Calu3 (cell line): ENCODE measurements at places on chromosomes 6 and 20. TPM values are rescaled to one million over a fixed set of nuclear protein-coding genes. Genes with fewer than 3 reads are reported as not detected.

- H3K36me3 ChIP-seq: peaks cover 63% of the 10 kb centered on the region
- H3K4me3 ChIP-seq: peak overlapping the region; percentile 69
- no peak for DNase-seq
- no peaks in the 10 kb centered on the region for H3K27me3 ChIP-seq
Measured at GRCh38 chr6:39224523-39225182, 4.6 kb downstream of the KCNK5 start.

GRCh38 chr6:165729307-165729936 is 66.4 kb upstream of the PDE10A start:
- DNase-seq: peak; percentile 73
- H3K36me3 ChIP-seq: no peaks in the 10 kb centered on the region
- H3K4me1 ChIP-seq: no peaks in the 10 kb centered on the region
- no peak overlapping the region for H3K4me3 ChIP-seq
- no peak overlapping the region for H3K27ac ChIP-seq

GRCh38 chr20:7383216-7383615 is 557.0 kb downstream of the HAO1 start:
- no peaks in the 10 kb centered on the region for H3K36me3 ChIP-seq
- H3K4me1 ChIP-seq: no peaks in the 10 kb centered on the region
- no peak overlapping the region for H3K4me3 ChIP-seq
- H3K27ac ChIP-seq: no peak overlapping the region
- no peaks in the 10 kb centered on the region for H3K27me3 ChIP-seq

GRCh38 chr6:81859884-81860283 is 107.4 kb upstream of the TENT5A start:
- DNase-seq: no peak
- no peaks in the 10 kb centered on the region for H3K36me3 ChIP-seq
- H3K27ac ChIP-seq: no peak overlapping the region
- H3K27me3 ChIP-seq: no peaks in the 10 kb centered on the region

The TFAP2D gene
- total RNA-seq: not detected in 2 replicates

- H3K4me3 ChIP-seq: no peak overlapping the region
- H3K4me1 ChIP-seq: no peaks in the 10 kb centered on the region
- H3K27ac ChIP-seq: no peak overlapping the region
- no peaks in the 10 kb centered on the region for H3K36me3 ChIP-seq
- DNase-seq: no peak
Measured at GRCh38 chr6:7486951-7487350, 54.5 kb upstream of the DSP start.
